HT1080 (cell line): ENCODE measurements at places on chromosomes 12 and 14. TPM values are rescaled to one million over a fixed set of nuclear protein-coding genes. Genes with fewer than 3 reads are reported as not detected.

KRT85 gene
- not detected in 2 replicates for total RNA-seq

CCNB1IP1 gene
- 47.6 and 60.6 TPM in 2 replicates for total RNA-seq

ELK3 gene
- 36.3 and 52.5 TPM in 2 replicates for total RNA-seq

SYT1 gene
- total RNA-seq = 0.10 and 0.63 TPM in 2 replicates

RERGL gene
- not detected in 2 replicates for total RNA-seq

ACOT6 gene
- not detected in 2 replicates for total RNA-seq

ACSS3 gene
- total RNA-seq = not detected in 2 replicates

CCDC197 gene
- total RNA-seq = not detected in 2 replicates

CLEC4C gene
- total RNA-seq = not detected in 2 replicates

NEUROD4 gene
- total RNA-seq = not detected in 2 replicates

AGAP2 gene
- total RNA-seq = 11.2 and 11.6 TPM in 2 replicates

A2M gene
- total RNA-seq = 0.08 TPM in 1 of 2 replicates, not detected in the other

CCDC177 gene
- not detected in 2 replicates for total RNA-seq

DBX2 gene
- total RNA-seq = not detected in 2 replicates

PAWR gene
- 153 and 223 TPM in 2 replicates for total RNA-seq

ACACB gene
- total RNA-seq = 1.2 and 2.0 TPM in 2 replicates

HOXC12 gene
- not detected in 2 replicates for total RNA-seq

ERGIC2 gene
- 92.8 and 105 TPM in 2 replicates for total RNA-seq

KSR2 gene
- not detected in 2 replicates for total RNA-seq

POTEG gene
- 2.0 and 2.2 TPM in 2 replicates for total RNA-seq

ALX1 gene
- not detected in 2 replicates for total RNA-seq

NKX2-1 gene
- total RNA-seq = not detected in 2 replicates

LRP1-AS gene
- total RNA-seq = not detected in 2 replicates

TIGAR gene
- total RNA-seq = 11.0 and 13.8 TPM in 2 replicates

KLHDC1 gene
- total RNA-seq = not detected in 2 replicates

TGM1 gene
- 0.76 and 1.4 TPM in 2 replicates for total RNA-seq

EAPP gene
- 38.1 and 40.6 TPM in 2 replicates for total RNA-seq

BDKRB2 gene
- 0.03 TPM in 1 of 2 replicates, not detected in the other for total RNA-seq

SLC8A3 gene
- total RNA-seq = 0.03 TPM in 1 of 2 replicates, not detected in the other

GUCY2C gene
- total RNA-seq = 0.17 TPM in 1 of 2 replicates, not detected in the other

SRRM4 gene
- total RNA-seq = not detected in 2 replicates

PLXNC1 gene
- 0.57 and 0.66 TPM in 2 replicates for total RNA-seq

CALCOCO1 gene
- total RNA-seq = 17.0 and 24.6 TPM in 2 replicates

TCP11L2 gene
- total RNA-seq = 1.7 and 2.0 TPM in 2 replicates

TRMT5 gene
- 16.2 and 17.5 TPM in 2 replicates for total RNA-seq

GPR84 gene
- not detected in 2 replicates for total RNA-seq

POMT2 gene
- total RNA-seq = 13.7 and 15.1 TPM in 2 replicates

CHURC1 gene
- 32.5 and 33.0 TPM in 2 replicates for total RNA-seq
